ENCODE measurements at places on chromosomes 16 and 17.

- no peak for DNase-seq
Observed at GRCh38 chr17:60161598-60162330, 12.0 kb downstream of the CA4 start.

GRCh38 chr16:57690782-57691471, 3.7 kb upstream of the DRC7 start:
- DNase-seq: no peak

- DNase-seq: no peak
Observed at GRCh38 chr17:36496018-36496789, 9.7 kb downstream of the ZNHIT3 start.

- DNase-seq: peak; percentile 16
Observed at GRCh38 chr17:72182371-72182873, 61.6 kb downstream of the SOX9 start.

DNA sequence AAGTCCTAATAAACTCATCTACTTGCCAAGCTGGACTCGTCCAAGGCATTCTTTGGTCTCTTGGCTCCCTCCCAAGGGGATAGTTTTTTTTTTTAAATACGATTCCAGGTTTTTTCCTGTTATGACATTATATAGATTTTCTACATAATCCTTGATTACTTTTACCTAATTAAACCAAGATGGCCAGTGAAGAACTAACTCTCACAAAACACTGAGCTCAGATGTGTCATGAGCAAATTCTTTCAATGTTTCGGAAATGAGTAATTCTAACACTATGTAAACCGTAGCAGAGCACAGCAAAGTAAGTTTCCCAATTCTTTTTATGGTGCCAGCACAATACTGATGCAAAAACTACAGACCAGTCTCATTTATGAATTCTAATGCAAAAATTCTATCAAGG, 1.8 kb downstream of the ZNF23 start:
- peak; percentile 60 for DNase-seq

- DNase-seq: peak; percentile 28
Observed at GRCh38 chr16:30609002-30609925, 925 bp downstream of the ZNF689 start.

DNA sequence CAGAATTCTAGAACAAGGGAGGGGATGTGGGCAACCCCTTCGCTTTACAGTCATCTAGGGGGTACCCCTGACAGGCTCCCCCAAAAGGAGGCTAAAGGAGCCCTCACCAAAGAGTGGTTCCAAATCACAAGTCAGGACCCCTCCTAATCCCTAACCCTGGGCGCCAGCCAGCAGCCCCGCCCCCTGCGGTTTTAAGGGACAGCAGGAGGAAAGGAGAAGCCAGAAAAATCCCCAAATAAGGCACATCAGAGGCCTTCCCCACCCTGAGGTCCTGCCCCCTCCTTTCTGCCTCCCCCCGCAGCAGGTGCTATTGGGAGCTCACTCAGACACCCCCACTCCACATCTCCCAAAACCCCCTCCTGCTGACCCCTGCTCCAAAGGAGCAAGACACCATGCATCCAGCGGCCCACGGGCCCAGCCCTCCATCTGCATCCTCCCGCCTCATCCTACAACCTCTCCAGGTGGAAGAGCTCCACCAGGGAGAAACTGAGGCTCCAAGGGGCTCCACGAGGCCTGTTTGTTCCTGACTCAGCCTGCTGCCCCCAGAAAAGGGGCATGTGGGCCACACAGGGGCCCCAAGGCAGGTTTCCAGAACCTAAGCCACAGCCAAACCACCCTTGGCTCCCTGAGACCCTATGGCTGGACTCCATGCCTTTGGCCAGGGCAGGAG, 93.5 kb downstream of the GOSR1 start:
- no peak for DNase-seq

- DNase-seq: no peak
Observed at GRCh38 chr17:79981090-79981489, 54.6 kb downstream of the TBC1D16 start.

DNA sequence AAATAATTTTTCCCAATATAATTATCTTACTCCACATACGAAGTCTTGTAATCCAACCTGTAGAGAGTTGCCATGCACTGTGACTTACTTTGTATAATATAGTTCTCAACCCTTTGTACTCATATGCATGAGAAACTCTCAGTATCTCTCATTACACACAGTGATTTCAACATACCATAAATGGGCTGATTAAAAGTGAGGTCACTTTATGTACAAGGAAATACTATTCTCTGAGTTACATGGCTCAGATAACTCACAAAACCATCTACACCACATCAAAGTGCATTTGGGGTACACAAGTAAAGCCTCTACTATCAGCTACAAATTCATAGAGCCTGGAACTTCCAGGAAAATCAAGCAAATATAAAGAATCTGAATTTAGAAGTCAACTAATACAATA, 27.9 kb downstream of the SLFN12 start:
- DNase-seq: peak; percentile 39

GRCh38 chr16:22325598-22326368, 28.6 kb downstream of the POLR3E start:
- no peak for DNase-seq

- DNase-seq: no peak
Observed at GRCh38 chr16:15604460-15605440, 38.2 kb downstream of the MARF1 start.

DNA sequence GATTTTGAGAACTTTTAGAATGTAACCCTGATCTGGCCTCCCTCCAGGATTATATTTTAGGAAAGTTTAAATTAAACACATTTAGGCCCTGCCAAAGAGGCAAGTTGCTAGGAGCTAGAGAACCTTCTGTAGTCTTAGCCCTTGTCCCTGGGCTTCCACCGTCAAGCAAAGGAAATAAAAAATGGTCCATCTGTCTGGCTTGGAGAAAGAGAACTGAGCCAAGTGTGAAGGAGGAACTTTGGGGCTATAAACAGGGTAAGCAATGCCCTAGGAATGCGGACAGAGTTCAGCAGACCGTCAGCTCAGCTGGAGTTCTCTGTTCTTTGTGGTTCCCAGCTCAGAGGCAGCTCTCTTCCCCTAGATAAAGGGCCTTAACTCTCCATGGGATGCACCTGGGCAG, 29.6 kb downstream of the RCVRN start:
- peak; percentile 79 for DNase-seq

DNA sequence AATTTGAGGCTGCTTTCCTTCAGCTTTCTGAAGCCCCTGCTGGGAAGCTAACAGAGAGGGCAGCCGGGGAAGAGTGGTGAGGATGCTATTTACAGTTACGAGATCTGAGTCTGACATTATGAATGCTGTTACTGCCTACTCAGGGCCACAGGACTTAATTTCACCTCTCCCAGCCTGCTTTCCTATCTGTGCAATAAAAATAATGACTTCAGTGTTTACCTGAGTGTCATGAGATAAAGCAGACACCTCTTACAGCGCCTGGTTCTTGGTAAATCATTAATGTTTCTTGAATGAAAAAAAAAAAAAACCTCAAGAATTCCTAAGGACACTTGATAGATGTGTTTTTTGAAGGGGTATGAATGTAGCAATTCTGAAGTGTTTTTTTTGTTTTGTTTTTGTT, 24.2 kb upstream of the CPHXL start:
- no peak for DNase-seq

- DNase-seq: no peak
Observed at GRCh38 chr17:70314506-70314905, 145.2 kb downstream of the KCNJ2 start.

DNA sequence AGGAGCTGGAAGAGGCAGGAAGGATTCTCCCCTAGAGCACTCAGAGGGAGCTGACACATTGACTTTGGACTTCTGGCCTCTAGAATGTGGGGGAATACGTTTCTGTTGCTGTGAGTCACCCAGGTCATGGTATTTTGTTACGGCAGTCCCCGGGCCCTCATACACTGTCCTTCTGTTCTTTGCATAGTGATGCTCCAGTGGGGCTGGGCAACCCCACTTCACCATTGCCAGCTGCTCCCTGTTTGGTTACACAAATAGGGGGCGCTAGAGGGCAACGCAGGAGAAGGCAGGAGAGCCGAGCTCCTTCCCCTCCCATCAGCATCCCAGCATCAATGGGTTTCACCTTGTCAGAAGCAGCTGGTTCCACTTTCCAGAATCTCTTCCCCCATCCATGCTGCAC, 257.7 kb upstream of the FOXF1 start:
- no peak for DNase-seq

DNA sequence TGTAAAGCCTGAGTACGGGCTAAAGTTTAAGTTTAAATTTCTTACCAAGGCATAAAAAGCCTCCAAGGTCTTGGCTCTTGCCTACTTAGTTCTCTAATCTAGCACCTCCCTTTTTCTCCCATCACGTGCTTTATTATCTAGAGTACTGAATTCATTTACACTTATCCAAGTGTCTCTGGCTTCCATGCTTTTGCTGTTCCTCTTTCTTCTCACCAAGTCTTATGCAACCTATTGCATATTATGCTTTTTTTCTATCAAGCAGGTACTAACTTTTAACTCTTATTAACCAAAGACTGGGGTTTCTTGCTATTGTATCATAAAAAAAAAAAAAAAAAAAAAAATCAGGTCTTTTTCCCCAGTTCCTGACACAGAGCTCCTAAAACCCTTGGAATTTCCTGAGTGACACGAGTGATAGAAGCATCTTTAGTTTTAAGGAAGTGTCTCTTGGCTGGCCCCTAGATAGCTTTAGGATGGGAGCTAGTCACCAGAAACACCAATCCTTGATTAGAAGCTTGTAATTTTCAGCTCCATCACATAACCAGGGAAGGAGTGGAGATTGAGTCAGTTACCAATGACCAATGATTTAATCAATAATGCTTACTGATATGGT, 44.9 kb downstream of the SSH2 start:
- DNase-seq: no peak

- no peak for DNase-seq
Observed at GRCh38 chr16:80071964-80072456, 468.8 kb upstream of the DYNLRB2 start.

DNA sequence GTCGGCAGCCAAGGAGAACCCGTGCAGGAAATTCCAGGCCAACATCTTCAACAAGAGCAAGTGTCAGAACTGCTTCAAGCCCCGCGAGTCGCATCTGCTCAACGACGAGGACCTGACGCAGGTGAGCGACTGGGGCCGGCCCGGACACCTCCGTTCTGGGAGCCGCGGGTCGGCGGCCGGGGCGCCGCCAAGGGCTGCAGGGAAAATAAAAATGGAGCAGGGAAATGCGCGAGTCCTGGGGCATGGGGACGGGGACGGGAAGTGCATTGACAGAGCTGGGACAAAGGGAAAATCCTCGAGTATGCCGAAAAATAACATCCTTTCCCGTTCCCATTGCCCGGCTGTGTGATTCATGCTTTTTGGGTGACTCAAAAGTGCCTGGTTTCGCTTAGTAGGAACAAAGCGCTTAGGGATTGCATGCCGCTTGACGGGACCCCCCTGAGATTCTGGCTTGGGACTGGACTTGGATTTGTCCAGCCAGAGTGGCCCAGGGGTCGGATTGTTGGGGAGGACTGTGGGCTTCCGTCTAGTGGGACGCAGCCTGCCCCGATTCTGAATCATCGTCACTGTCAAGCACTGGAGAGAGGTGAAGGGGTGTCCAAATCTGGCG, 699 bp downstream of the MPRIP start:
- peak; percentile 58 for DNase-seq

GRCh38 chr17:7882629-7883028, 6.0 kb upstream of the CHD3 start:
- DNase-seq: no peak

- DNase-seq: no peak
Observed at GRCh38 chr16:23960081-23960885, 124.5 kb downstream of the PRKCB start.

DNA sequence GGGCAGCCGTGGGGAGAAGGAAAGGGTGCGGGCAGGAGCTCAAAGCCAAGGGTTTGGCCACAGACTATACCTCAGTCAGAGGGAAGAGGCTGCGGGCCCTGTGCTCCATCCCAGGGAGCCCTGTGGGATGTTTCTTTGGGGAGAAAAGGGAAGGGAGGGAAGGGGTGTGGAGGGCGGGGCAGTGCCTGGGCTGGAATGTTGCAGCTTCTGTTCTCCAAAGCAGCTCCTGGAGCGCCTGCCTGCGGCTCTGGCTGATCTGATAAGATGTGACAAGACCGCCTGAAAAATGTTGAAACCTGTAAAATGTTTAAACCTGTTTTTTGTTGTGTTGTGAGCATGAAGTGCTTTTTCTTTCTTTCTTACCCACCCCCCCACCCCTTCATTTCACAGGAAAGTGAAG, 32.8 kb downstream of the WNT3 start:
- DNase-seq: no peak

DNA sequence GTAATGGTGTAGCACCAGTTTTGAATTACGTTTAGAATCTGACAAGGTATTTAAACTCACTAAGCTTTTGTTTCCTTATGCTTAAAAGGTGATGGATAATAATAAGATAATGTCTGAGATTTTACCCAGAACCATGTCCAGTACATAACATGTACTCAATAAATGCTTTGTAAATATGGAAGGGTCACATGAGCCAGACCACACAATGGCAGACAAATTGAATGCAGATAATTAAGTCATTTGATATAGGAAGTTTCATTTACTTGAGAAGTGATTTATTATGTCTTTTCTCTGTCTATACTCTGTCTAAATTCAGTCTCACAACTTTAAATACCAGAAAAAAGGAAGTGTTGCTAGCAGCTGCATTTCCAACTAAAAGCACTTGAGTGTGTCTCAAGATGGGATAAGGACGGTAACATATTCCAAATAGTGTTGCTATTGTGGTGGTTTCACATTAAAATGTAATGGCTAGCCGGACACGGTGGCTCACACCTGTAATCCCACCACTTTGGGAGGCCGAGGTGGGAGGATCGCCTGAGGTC, 52.5 kb upstream of the DHX40 start:
- DNase-seq: no peak

GRCh38 chr17:9402590-9403199, 172.9 kb downstream of the STX8 start:
- peak; percentile 55 for DNase-seq
